ENCODE measurements at places on chromosomes 7 and 10.

- no peak for DNase-seq
These were observed 43.5 kb upstream of the LSM8 start for GRCh38 chr7:118140468-118140867.

DNA sequence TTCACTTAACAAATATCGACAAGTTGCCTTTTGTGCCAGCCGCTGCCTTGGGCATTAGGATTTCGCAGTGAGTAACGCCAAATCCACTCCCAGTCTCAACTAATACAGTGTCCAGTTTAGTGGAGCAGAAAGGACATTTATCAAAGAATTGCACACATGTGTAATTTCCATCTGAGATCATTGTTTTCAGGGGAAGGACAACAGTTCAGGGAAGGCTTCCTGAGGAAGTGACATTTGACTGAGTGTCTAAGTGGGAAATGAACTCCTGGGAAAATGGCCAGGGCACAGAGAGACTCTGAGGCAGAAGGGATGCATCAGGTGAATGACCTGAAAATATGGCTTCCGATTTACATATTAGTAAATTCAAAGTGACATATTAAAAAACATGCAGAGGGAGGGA, 89.4 kb downstream of the ITGA8 start:
- no peak for DNase-seq

DNA sequence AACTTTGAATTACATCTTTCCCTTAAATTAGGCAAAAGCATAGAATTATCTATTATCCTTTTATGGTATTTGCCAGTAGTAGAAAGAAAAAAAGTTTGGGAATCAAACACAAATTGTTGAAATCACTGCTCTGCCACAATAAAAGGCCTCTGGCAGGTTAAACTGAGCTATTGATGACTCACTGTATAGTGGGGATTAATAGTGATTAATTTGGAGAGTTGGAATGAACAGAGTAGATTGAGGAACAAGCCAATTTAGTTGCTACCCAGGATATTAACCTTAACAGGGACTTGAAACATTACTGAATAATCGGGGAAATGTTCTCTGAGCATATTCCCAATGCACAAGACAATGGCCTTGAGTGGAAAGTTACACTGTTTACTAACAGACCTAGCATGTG, 33.1 kb downstream of the MASTL start:
- no peak for DNase-seq

DNA sequence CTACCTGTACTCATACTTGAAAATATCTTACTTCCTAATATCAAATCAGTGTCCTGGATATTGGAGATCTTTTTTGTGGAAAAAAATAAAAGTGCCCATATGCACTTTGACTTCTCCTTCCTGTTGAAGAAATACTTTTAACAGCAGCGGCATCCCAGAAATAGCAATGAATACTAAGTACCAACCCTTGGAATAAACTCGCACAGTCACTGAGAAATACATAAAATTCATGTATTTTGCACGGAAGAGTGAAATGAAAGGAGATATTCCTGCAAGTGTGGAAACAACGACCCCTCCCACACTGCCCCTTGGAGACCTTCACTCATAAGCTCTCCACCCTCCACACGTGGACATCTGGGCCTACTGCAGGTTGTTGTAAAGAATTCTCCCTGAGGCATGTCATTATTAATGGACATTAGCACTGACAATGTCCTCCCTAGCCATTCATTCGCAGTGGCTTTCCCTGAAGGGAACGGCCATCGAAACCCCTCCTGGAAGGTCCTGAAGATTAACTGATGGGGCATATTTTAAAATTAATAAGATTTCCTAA, 407.6 kb upstream of the PFKP start:
- no peak for DNase-seq

DNA sequence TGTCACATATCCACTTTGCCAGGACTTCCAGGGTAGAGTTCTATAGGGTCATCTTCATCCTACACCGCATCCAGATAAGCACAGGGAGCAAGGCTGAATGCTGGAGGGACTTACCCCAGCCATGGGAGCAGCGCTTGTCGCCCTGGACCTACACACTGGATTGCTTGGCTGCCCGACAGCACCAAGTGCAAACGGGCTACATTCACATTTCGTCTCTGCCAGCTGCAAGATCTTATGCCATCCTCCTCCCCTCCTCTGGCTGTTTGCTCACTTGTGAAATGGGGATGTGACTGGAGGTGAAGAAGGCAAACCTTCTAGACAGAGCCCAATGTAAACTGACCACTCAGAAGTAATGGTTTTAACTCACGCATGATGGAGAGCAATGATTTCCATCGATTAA, 1.0 kb downstream of the DDC start:
- no peak for DNase-seq

GRCh38 chr7:79055722-79056415, 397.6 kb downstream of the MAGI2 start:
- DNase-seq, result no peak

DNA sequence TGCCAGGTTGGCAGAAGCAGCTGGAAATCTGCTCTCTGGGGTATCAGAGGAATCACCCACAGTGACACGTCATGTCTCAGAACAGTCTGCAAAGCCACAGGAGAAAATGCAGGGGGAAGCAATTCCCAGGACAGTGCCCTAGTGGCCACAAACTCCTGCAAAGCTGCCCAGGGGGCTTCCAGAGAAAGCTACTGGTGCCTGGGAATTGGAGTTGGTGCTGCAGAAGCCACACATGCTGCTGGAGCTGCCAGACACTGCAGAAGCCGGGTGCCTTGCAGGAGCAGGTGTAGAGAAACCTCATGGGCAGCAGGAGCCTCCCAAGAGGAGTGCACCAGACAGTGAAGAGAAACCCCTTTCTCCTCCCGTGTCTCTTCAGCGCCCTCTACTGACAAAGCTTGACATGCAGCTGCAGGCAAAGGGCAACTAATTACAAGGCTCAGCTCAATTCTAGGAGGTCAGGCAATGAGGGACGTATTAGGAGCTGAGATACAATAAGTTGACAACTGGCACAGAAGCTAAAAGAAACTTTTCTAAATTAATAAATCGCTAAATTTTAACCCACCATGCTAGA, 30.2 kb upstream of the NUB1 start:
- DNase-seq, result no peak

- no peak for DNase-seq
These were observed 92.0 kb upstream of the CALN1 start for GRCh38 chr7:72504061-72504706.

- DNase-seq, result no peak
These were observed 86.6 kb upstream of the INSYN2A start for GRCh38 chr10:127283017-127283416.

GRCh38 chr7:99772565-99772964, 11.4 kb downstream of the CYP3A4 start:
- DNase-seq, result no peak
